ENCODE measurements at places on chromosomes 3 and 15.

GRCh38 chr15:63136742-63137141 is 15.1 kb downstream of the LACTB start:
- DNase-seq, result no peak

- no peak for DNase-seq
These were observed 63.0 kb downstream of the KCNAB1 start for GRCh38 chr3:156183396-156183795.

DNA sequence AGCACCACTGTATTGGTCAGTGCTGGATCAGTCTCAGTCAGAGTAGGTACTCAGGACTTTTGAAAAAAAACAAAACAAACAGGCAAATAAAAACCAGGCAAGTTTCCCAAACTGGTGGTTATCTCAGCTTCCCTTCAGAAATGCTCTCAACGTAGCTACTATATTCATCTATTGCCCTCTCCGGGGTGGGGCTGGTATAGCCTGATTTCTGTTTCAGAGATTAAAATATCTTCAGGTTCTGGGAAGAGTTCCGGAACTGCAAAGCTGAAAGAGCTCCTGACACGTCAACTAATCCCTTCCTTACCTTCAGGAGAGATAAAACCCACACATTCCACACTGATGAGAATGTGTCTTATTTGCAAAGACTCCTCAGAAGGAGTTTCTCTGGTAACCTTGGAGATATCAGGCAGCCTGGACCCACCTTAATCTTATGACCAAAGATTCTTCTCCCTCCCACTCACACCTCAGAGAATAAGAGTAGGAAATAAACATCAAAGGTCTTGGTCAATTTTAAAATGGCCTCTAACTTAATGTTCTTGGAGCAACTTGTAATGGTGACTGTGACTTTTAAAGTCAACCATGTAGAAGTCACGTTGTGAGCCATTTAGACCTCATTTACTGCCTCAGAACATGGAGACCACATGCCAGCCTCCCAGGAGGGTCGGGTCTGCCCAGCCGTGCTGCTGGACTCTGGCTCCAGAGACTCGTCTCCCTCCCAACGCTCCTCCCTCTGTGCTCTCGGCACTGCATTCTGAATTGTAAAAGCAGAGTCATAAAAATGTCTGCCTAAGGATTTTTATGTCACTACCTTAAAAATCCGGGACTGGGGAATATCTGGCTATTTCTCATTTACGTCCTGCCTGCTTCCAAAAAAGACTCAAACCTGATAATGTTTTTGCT is 53.8 kb downstream of the CDCP1 start:
- DNase-seq, result no peak

DNA sequence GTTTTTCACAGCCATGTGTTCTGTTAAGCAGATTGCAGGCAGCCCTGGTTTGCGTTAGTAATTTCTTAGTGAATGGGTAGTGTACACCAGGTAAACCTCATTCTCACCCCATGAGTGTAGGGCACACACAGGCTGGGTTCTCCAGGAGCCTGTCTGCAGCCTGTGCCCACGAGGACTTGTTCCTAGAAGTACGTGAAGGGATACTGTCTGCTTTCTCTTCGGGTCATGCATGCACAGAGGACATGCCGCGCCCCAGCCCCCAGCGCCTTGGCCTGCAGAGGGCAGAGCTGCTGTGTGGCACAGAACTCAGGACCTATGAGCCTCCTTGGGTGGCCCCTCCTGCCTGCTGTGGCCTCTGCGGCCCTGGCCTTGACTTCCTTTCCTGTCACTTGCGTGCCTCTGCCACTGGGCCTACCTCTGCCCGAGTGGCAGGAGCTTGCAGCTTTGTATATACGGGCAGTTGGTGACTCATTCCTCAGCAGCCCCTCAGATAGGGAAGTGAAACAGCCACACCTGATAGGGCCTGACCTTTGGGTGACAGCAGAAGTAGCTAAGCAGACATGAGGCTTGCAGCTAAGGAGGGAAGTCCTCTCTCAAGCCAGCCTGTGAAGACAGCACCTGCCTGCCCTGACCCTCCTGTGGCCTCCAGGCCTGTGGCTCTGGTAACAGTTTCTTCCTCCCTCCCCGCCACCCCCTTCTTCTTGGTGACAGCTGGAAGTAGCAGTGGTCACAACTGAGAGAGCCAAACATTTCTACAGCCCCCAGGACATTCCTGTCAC is 19.5 kb downstream of the PPCDC start:
- peak; percentile 60 for DNase-seq

DNA sequence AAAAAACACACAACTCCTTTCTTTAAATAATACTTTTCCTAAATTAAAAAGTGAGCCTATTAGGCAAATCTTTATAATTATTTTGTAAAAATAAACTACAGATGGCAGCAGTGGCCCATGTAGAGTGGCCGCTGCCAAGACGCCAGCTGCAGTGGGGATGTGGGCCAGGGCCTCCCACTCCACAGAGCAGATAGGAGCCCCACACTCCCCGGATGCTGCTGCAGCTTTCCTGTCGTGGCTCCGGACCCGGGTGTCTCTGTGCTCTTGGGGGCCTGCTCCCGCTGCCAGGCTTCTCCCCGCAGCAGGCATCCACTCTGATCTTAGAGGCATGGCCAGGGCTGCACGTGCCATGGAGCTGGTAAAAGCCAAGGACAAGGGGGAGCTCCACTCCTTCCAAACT is 67.5 kb downstream of the PROS1 start:
- no peak for DNase-seq

DNA sequence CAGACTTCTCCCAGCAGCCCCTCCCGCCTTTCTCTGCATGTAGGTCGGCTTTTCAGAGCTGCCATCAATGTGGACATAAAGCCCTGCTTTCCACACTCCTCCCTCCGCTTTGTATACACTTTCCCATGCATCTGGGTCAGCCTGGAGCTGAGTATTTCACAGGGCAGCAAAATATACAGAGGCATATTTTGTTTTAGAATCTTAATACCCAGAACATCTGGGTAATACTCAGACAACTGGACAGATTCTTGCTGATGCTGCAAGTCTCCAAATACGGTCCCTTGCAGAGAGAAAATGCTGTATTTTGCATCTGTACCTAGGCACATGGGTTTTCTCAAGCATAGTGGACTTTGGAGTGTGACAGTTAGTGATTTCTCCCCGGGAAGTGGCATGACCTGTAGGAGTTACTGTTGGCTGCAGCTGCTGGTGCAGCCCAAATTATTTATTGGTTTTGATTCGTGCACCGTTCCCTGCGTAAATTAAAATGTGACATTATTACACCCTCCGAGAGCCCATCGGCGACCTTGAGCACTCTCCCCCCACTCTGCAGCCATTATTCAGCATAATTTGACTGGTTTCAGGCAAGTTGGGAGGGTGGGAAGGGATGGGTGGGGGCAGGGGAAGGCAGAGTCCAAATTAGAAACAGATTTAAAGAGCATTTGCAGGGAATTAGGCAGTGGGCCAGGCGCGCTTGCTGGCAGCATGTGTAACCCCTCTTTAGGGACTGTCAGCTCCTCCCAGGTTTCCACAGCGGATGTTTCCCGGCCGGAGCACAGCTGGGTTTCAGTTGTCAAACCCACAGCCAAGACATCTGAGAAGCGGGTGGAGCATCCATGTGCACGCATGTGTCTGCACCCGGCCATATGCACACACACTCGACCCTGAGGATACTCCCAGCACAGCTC is 100.8 kb downstream of the CPN2 start:
- peak; percentile 38 for DNase-seq

- DNase-seq, result no peak
These were observed 271.4 kb upstream of the PPP2R3A start for GRCh38 chr3:135694142-135694541.

DNA sequence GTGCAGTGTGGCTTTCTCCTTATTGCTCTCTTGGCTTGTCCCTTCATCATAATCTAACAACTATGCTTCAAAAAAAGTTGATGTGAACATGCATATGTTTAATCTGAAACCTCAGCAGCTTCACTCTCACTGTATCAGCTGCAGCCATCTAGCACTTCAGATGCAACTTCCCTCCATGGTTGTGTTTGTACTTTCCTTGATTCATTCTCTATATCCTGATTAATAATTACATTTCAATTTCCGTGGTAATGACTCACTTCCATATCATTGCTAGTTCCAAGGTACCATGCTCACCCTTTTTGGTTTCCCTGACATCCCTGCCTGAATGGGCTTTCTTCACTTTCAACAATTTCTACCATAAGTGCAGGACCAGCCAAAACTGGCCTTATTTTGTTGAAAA is 51.2 kb downstream of the MDFIC2 start:
- no peak for DNase-seq
